Lower lobe of right lung (tissue), 2 donors: ENCODE measurements at places on chromosomes 3 and 15. TPM values are rescaled to one million over a fixed set of nuclear protein-coding genes. Genes with fewer than 3 reads are reported as not detected.

ZNF662 gene
- total RNA-seq, result 7.3 TPM

CCDC54 gene
- total RNA-seq, result not detected

- no peaks in the 10 kb centered on the region for H3K36me3 ChIP-seq
- no peaks in the 10 kb centered on the region for H3K4me1 ChIP-seq
- DNase-seq, result no peak
- no peak overlapping the region for H3K4me3 ChIP-seq
Measured at GRCh38 chr3:47950453-47951169, 65.6 kb downstream of the MAP4 start.

GCHFR gene
- 99.5 TPM for total RNA-seq

- no peaks in the 10 kb centered on the region for H3K4me1 ChIP-seq
- H3K36me3 ChIP-seq, result no peaks in the 10 kb centered on the region
- H3K27ac ChIP-seq, result no peak overlapping the region
- DNase-seq, result no peak
Measured at GRCh38 chr3:157107037-157107436, 52.9 kb downstream of the CCNL1 start.

SMARCC1 gene
- total RNA-seq, result 53.9 TPM

- no peaks in the 10 kb centered on the region for H3K36me3 ChIP-seq
- no peaks in the 10 kb centered on the region for H3K27me3 ChIP-seq
- no peak overlapping the region for H3K27ac ChIP-seq
- H3K4me1 ChIP-seq, result peaks cover 21% of the 10 kb centered on the region
Measured at GRCh38 chr3:43246976-43247375, 39.4 kb upstream of the SNRK start.

DNA sequence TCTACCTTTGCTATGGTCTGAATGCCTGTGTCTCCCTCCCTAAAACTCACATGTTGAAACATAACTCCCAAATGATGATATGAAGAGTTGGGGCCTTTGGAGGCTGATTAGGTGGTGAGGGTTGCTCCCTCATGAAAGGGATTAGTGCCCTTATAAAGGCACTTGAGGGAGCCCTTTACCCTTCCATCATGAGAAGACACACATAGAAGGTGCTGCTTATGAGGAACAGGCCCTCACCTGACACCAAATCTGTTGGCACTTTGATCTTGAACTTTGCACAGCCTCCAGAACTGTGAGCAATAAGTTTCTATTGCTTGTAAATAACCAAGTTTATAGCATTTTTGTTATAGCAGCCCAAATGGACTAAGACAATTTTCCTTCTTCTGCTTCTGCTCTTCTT, 76.2 kb upstream of the ADAMTS9 start:
- H3K27me3 ChIP-seq, result no peaks in the 10 kb centered on the region
- no peak overlapping the region for H3K4me3 ChIP-seq
- no peak overlapping the region for H3K27ac ChIP-seq
- H3K36me3 ChIP-seq, result no peaks in the 10 kb centered on the region
- DNase-seq, result no peak
- H3K4me1 ChIP-seq, result peaks cover 41% of the 10 kb centered on the region

DNA sequence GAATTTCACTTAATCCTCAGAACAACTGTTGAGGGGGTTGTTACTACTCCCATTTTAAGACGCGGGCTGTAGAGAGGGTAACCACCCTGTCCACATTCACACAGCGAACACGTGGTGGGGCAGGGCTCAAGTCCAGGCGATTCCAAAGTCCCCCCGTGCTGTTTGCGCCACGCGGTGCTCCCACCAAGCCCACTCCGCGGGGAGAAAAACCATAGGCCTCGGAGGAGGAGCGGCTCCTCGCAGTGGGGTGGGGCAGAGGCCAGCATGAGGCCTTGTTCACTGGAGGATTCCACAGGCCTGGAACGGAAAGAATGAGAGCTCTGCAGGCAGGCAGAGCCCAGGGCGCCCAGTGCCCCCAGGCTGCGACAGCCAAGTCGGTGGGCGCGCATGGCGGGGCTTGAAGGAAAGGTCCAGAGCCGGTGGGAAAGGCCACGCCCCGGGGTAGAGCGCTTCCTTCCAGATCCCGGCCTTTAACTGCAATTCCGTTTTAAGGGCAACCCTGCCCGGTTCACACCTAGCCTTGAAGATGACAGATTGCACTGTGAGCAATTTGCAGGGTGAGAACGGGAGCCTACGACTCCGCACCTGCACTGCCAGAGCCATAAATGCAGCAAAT, 161.8 kb upstream of the TBL1XR1 start:
- DNase-seq, result peak; percentile 60
- no peaks in the 10 kb centered on the region for H3K27me3 ChIP-seq
- H3K4me3 ChIP-seq, result peak overlapping the region; percentile 50
- H3K4me1 ChIP-seq, result peaks cover 55% of the 10 kb centered on the region
- peak overlapping the region; percentile 91 for H3K27ac ChIP-seq

PFKFB4 gene
- total RNA-seq, result 12.9 TPM

DNA sequence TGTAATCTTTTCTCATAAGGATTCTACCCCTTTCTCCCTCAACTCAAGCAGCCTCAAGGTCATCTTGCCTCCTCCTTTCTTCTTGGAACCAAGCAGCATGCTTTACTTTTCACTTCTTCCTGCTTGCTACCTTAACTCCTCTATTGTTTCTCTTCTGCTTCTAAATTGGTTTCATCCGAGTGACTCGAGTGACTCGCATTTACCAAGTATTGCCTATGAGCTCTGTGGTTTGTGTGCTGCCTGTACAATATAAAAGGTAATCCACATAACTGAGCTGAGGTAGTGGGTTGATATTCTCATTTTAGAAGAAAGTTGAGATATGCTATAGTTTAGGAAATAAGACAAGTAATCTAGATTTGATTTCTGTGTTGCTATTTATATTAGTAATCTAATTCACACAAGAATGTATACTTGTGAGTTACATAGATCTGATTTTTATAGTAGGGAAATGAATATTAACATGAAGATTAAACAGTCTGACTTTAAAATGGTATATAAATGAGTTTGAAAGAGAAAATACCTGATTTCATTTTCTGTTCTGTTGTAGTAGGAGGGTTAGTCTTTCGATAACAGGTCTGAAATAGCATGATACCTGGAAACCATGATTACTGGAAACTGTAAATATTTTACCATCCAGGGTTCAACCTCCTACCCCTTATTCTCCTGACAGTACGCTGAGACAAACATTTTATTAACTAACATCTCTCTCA, 5.5 kb downstream of the HHLA2 start:
- no peak overlapping the region for H3K4me3 ChIP-seq
- H3K27ac ChIP-seq, result no peak overlapping the region
- no peak for DNase-seq
- H3K27me3 ChIP-seq, result no peaks in the 10 kb centered on the region
- no peaks in the 10 kb centered on the region for H3K36me3 ChIP-seq

GRCh38 chr3:117036259-117036799, 326.8 kb downstream of the TUSC7 start:
- H3K27ac ChIP-seq, result peak overlapping the region; percentile 70
- H3K36me3 ChIP-seq, result no peaks in the 10 kb centered on the region
- H3K4me3 ChIP-seq, result no peak overlapping the region
- no peaks in the 10 kb centered on the region for H3K27me3 ChIP-seq
- peaks cover 11% of the 10 kb centered on the region for H3K4me1 ChIP-seq

GRCh38 chr15:57216288-57216687, 160.0 kb upstream of the CGNL1 start:
- H3K27me3 ChIP-seq, result no peaks in the 10 kb centered on the region
- no peak for DNase-seq
- H3K27ac ChIP-seq, result peak overlapping the region; percentile 41
- H3K4me3 ChIP-seq, result no peak overlapping the region
- H3K36me3 ChIP-seq, result no peaks in the 10 kb centered on the region

DNA sequence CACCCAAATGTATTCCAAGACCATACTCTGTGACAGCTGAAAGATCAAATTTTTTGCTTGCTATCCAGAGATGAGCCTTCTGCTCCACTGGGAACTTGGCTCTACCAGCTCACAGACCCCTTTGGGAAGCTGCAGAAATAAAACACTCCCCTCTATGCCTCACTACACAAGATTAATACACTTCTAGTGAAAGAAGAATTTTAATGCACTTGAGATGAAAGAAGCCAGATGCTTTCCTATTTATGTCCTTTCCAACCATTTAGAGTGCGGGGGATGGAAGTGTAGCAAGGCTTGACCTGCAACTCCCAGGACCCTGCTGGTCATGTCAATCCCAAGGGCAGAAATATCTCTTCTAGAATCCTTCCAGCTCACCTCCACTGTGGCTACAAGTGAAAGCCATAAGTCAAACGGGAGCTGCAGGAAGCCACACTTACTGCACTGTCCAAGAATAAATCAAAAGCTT, 34.7 kb downstream of the ANXA2 start:
- H3K4me3 ChIP-seq, result no peak overlapping the region
- no peak for DNase-seq
- H3K27ac ChIP-seq, result peak overlapping the region; percentile 37
- peaks cover 70% of the 10 kb centered on the region for H3K36me3 ChIP-seq
- H3K4me1 ChIP-seq, result peaks cover 30% of the 10 kb centered on the region
- H3K27me3 ChIP-seq, result no peaks in the 10 kb centered on the region

CCR3 gene
- not detected for total RNA-seq

- DNase-seq, result no peak
- no peak overlapping the region for H3K27ac ChIP-seq
- H3K4me3 ChIP-seq, result no peak overlapping the region
- no peaks in the 10 kb centered on the region for H3K27me3 ChIP-seq
- H3K4me1 ChIP-seq, result no peaks in the 10 kb centered on the region
Measured at GRCh38 chr3:34279901-34280300, 481.5 kb downstream of the PDCD6IP start.

DNA sequence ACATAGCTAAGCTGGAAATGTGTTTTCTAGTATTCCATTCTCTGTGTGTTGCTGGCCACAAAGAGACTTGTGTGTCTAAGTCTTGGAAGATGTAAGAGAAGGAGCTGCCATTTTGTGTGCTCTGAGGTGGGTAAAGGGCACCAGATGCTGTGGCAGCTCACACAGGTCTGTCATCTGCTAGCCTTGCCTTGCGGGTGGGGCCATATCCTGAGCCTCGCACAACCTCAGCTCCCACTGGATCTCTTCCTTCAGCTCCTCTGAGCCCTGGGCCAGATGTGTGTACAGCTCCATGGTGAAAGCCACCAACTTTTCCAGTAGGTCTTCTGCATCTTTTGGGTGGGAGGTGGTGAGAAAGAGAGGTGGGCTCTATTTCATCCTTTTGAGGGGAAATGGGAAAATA, 6.7 kb upstream of the TMC3 start:
- H3K27ac ChIP-seq, result no peak overlapping the region
- no peaks in the 10 kb centered on the region for H3K27me3 ChIP-seq
- H3K36me3 ChIP-seq, result no peaks in the 10 kb centered on the region
- DNase-seq, result no peak
- no peak overlapping the region for H3K4me3 ChIP-seq
- H3K4me1 ChIP-seq, result no peaks in the 10 kb centered on the region

CRYGS gene
- 4.0 TPM for total RNA-seq

GRCh38 chr3:188979669-188980310, 192.0 kb upstream of the TPRG1 start:
- no peak overlapping the region for H3K4me3 ChIP-seq
- H3K36me3 ChIP-seq, result no peaks in the 10 kb centered on the region
- H3K27ac ChIP-seq, result no peak overlapping the region
- no peaks in the 10 kb centered on the region for H3K27me3 ChIP-seq
- peaks cover 7% of the 10 kb centered on the region for H3K4me1 ChIP-seq

GRCh38 chr3:194937882-194938321, 252.2 kb downstream of the FAM43A start:
- no peaks in the 10 kb centered on the region for H3K27me3 ChIP-seq
- no peak for DNase-seq
- no peak overlapping the region for H3K27ac ChIP-seq
- H3K4me3 ChIP-seq, result no peak overlapping the region
- H3K36me3 ChIP-seq, result no peaks in the 10 kb centered on the region
- no peaks in the 10 kb centered on the region for H3K4me1 ChIP-seq

GRCh38 chr3:123457841-123458240, 9.0 kb upstream of the ADCY5 start:
- H3K4me3 ChIP-seq, result no peak overlapping the region
- no peaks in the 10 kb centered on the region for H3K4me1 ChIP-seq
- H3K36me3 ChIP-seq, result no peaks in the 10 kb centered on the region
- H3K27ac ChIP-seq, result no peak overlapping the region

DNA sequence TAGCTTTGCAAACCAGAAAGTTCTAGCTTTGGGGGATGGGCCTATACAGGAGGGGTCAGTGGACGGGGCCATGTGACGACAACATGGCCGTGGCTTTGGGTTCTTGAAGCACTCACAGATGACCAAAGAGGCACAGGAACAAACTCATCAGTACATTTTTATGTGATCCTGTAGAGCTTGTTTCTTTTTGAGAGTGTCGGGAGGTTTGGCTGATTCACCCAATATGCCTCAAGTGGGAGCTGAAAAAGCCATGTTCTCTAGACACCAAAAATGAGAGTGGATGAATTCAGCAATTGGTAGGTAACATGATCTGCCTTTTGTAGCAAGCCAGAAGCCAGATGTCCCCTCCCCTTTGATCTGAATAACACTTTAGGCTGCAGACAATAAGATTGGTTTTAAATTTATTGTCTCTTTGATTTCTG, 30.1 kb downstream of the GREM1 start:
- H3K4me1 ChIP-seq, result no peaks in the 10 kb centered on the region
- no peaks in the 10 kb centered on the region for H3K36me3 ChIP-seq
- H3K4me3 ChIP-seq, result no peak overlapping the region
- H3K27me3 ChIP-seq, result no peaks in the 10 kb centered on the region

GRCh38 chr3:135690664-135691063, 274.9 kb upstream of the PPP2R3A start:
- no peak overlapping the region for H3K27ac ChIP-seq
- no peaks in the 10 kb centered on the region for H3K36me3 ChIP-seq
- no peak for DNase-seq
- H3K27me3 ChIP-seq, result no peaks in the 10 kb centered on the region
- no peak overlapping the region for H3K4me3 ChIP-seq

DNA sequence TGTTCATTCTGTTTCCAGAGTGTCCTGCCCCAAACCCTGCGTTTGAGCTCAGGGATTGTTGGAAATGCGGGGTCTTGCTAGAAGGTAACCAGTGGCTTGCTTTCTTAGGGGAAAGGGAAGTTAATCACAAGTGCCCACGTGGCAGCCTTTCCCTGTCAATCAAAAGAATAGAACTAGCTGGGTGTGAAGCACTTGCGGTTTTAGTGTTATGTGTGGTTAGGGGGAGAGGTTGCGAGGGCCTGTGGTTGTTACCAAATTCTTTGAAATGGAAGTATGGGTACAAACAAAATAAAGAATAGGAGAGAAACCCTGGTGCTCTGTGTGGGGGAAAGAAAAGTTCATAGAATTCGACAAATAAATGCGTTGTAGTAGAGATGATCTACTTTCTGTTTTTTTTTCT, 67.6 kb downstream of the FNDC3B start:
- H3K36me3 ChIP-seq, result no peaks in the 10 kb centered on the region
- DNase-seq, result peak; percentile 70
- peak overlapping the region; percentile 1 for H3K4me3 ChIP-seq
- peak overlapping the region; percentile 54 for H3K27ac ChIP-seq
- H3K4me1 ChIP-seq, result peaks cover 69% of the 10 kb centered on the region
- no peaks in the 10 kb centered on the region for H3K27me3 ChIP-seq

- no peak for DNase-seq
- H3K36me3 ChIP-seq, result no peaks in the 10 kb centered on the region
- H3K27ac ChIP-seq, result no peak overlapping the region
Measured at GRCh38 chr15:64232400-64232799, 69.6 kb upstream of the PPIB start.

FHIT gene
- total RNA-seq, result 10.3 TPM
